NCI-H2107 (cell line): ENCODE measurements at places on chromosomes 6 and 20.

- DNase-seq, result no peak
Measured at GRCh38 chr20:62993856-62994494, 12.8 kb downstream of the BHLHE23 start.

DNA sequence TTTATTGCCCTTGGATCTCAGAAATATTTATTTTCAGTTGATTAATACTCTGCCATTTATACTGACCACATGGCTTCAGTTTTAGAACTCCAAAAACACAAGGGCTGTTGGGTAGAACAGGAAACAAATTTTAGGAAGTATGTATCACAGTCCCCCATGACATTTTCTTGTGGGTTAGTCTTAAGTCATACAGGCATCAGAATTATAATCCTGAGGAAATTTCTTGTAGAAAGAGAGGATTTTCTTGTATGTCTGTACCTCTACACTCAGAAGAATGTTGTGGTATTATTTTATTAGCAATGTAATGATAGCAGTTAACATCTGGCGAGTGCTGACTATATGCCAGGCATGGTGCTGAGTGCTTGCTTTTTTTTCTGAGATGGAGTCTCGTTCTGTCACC, 302.9 kb downstream of the CLIC5 start:
- no peak for DNase-seq

DNA sequence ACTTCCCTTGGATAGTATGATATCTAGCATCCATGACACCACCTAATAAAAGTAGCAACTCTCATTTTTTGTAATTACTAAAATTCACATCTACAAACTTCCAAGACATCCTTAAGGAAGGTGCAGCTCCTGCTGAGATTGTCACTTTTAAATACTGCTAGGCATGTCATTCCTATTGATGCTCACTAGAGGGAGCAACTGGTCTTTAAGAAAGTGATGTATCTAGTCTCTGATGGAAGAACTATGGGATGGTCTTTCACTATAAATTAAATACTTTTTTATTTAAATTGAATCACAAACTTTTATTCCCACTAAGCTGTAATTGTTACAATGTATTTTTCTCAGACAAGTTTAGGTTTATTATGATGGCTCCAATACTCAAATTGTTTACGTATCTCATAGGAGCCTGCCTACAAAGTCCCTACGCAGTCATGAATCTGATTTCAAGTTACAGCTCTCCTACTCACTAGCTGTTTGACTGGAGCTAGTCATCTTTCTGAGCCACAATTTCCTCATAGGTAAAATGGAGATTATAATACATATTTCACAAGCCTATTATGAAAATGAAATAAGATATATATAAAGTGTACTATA, 8.1 kb upstream of the TSPYL1 start:
- no peak for DNase-seq

DNA sequence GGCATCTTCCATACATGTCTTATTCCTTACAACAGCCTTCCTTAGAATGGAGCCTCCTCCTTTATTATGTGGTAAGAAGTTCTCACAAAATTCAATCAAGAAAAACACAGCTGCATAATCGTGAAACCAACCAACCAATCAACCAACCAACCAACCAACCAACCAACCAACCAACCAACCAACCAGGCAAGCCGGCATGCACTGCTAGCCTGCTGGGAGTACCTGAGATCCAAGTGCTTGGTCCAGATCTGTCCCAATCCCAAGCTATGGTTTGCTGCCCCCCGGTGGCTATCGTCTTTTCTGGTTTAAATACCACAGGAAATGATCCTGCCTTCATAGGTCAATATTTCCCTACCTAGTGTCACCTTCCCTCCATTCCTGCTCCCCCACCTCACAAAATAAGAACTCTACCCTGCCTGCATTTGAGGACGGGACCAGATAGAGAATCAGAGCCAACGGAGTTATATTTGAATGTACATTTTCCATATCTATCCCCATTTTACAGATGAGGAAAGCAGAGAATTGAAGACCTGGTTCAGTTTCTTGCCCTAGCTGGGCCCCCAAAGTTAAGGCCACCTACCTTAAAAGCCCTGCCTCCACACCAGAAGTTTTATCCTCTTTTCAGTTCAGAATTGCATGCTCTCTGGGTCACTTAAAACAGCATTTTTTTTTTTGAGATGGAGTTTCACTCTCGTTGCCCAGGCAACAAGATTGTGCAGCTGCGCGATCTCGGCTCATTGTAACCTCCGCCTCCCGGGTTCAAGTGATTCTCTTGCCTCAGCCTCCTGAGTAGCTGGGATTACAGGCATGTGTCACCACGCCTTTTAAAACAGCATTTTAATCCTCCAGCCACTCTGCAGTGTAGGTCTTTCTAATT, 27.1 kb downstream of the RAB44 start:
- no peak for DNase-seq

DNA sequence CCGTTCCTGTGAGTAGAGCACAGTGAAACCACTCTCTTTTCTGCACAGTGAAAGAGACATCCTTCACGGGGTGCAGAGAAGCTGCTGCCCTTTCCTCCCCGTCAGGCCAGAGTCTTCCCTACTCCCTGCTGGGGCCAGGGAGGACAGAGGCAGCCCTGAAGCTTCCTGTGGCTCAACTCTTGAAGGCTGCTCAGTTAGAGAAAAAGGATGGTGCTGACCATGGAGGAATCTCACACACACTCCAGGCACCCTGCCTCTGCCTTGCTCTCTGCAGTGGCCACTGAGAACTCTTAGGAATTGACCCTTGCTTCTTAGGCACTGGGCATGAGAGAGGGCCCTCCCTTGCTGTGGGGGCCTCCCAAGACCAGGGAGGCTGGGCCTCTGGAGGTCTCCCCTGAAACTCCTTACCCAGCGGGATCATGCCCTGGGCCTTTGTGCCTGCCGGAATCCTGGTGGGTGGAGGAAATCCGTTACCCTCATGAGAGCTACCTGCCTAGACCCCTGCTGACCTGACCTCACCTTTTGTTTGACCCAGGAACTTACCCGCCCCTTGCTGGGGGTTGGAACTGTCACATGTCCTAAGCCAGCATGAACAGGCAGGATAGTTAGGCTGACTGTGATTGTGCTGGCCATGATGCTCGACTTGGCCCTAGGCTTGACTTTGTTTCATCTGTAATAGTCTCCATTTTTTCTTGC, 65.0 kb upstream of the CD93 start:
- DNase-seq, result no peak

DNA sequence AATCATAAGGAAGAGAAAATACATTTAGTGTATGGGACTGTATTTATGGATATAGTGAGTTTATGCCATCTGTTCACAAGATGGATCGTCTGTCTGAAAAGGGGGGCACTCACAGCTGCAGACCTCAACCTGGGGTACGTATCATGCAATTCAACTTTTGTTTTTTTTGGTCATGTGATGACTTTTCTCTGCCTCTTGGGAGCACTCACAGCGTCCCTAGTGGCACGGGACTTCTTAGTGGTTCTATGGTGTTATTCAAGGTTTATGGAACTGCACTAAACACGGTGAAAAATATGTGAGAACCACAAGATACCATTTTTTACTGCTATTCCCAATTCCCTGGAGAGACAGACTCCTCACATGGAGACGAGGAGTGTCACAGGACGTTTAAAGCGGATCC, 60.4 kb upstream of the MPC1 start:
- DNase-seq, result no peak

GRCh38 chr6:30470968-30471367, 18.3 kb upstream of the HLA-E start:
- no peak for DNase-seq

GRCh38 chr20:44646641-44647274, 4.7 kb downstream of the ADA start:
- no peak for DNase-seq

GRCh38 chr20:57596998-57597939, 23.0 kb downstream of the ZBP1 start:
- no peak for DNase-seq
